Stimulated activated CD4-positive, alpha-beta T cell treated with anti-CD3 and anti-CD28 coated beads, Interleukin-12 subunit alpha, Interleukin-12 subunit beta, amount 100 ng/mL, for 4 hours (primary cell): ENCODE measurements at places on chromosomes 6 and 20.

- no peak for DNase-seq
Measured at GRCh38 chr20:10982692-10983091, 308.9 kb upstream of the JAG1 start.

DNA sequence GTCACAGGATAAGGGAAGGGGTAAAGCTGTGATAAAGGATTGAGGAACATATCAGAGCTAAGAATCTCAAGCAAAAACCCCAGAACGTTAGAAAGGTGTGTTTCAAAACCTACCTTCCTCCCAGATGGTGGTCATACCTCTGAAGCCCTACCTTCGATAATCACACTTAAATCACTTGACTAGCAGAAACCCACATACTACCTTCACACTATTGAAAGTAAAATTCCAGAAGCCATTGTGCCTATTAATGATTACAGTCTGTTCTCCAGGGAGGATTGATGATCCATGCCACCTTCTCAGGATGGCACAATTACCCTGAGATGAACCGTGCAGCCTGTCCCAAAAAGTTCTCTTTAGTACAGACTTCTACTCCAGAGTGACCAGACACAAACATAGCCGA lies 72.3 kb upstream of the SOX4 start:
- DNase-seq, result no peak

GRCh38 chr6:111805511-111806164 lies 67.6 kb downstream of the FYN start:
- peak; percentile 36 for DNase-seq

DNA sequence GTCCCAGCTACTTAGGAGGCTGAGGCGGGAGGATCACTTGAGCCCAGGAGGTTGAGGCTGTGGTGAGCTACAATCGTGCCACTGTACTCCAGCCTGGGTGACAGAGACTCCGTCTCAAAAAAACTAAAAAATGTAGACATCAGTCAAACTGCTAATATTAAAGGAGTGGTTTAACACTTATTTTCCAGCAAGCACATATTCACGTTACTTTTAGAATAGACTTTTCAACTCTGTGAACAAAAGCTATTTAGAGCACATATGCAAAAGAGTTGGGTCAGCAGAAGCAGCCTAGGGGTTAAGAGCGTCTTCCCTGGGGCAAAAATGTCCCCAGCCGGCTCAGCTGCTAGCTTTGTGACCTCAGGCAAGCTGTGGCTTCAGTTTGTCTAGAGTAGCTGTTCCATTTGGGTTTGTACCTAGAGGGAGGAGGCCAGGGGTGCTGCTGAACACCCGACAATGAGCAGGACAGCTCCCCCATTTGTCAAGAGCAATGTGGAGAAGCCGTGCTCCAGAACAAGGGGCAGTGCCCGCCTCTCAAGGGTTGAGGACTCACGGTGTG lies 62.5 kb upstream of the PTGIS start:
- no peak for DNase-seq

- no peak for DNase-seq
Measured at GRCh38 chr6:84414531-84414930, 187.1 kb upstream of the CEP162 start.

DNA sequence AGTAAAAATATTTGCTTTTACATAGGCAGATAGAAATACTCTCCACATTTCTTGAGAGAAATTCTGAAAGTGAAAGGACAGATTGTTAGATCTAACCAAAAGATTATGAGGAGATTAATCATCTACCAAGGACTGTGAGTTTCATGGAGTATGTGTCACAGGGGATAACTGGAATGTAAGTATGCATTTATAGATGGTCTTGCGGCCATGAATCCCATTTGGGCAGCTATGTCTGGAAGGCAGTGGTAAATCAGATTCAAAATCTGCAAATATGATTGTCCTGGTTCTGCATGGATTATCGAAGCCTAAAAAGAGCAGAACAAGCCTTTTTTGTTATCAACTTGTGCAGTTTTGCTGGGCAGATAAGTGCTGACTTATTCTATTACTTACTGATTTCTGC lies 293.8 kb downstream of the RFPL4B start:
- no peak for DNase-seq

DNA sequence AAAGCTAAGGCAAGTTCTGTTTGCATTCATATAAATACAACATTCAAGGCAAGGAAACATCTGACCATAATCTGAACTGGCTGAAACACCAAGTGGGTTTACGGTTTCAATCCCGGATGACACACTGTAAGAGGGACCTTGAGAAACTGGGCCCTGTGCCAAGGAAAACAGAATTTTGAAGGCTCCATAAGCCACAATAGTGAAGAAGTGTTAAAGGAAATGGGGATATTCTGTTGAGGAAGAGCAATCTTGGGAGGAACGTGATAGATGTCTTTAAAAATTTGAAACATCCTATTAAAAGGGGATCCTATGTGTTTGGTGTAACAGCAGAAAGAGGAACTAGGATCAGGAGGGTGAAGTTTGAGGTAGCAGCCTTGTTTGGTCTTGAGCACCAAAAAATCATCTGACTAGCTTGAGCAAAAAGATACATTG lies 82.4 kb upstream of the TAB2 start:
- no peak for DNase-seq

GRCh38 chr6:41036601-41037000 lies 2.4 kb downstream of the UNC5CL start:
- DNase-seq, result no peak

- no peak for DNase-seq
Measured at GRCh38 chr6:111176038-111176759, 88.9 kb downstream of the SLC16A10 start.

DNA sequence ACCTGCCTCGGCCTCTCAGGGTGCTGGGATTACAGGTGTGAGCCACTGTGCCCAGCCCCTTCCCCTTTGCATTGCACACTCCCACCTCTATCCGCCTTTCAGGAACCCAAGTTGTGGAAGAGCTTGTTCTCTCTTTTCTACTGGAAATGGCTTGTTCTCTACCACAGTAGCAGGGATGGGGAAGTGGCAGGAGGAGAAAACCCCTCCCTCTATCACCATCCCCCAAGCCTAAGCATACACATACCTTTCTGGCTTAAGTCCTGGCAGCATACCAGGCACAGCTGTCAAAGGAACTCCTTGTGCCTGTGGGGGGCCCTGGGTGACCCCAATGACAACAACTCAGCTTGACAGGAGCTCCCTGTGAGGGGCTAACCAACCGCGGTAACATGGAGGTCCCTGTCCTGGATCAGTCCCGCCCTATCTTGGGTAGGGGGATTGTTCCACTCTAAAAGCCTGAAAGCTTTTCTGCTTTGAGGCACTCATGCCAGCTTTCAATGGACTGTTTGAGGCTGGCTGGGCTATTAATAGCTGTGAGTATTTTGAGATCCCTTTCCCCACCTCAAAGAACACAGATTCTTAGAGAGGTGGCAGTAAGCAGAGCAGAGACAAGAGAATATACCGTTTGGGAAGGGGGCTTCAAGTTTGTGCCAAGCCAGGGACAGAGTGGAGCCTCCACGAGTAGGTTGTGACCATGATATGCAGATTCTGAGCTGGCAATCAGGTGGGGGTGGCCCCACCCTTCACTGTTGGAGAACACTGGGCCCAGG lies 2.3 kb downstream of the KLHDC3 start:
- no peak for DNase-seq

- no peak for DNase-seq
Measured at GRCh38 chr6:132687306-132687705, 26.5 kb downstream of the VNN1 start.

DNA sequence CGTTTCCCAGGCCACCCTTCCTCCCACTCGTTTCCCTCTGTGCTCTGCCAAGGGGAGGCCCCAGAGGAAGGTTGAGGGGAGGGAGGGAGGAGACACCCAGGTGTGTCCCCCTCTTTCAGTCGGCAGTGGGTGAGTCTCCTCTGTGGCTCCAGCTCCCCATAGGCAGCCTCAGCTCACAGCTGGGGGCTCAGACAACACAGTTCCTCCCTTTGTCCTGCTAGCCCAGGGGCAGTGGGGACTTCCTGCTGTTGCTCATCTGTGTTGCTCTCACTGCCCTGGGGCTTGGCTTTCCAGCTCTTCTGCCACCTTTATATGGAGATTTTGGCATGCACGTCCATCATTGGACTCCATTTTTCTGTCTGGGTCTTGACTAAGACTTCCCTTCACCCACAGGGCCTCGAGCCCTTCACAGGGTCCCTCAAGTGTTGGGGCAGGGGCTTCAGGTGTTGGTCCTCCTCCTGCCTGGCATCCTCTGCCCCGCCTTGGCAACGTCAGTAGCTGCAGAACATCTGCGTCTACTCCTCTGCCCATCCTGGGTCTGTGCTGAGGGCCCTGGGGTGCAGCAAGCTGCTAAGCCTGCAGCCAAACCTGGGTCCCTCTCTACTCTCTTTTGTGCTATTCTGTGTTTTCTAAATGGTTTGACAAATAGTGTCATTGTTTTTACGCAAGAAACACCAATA lies 190.6 kb upstream of the PMEPA1 start:
- no peak for DNase-seq

- no peak for DNase-seq
Measured at GRCh38 chr6:126632271-126632670, 292.4 kb downstream of the CENPW start.

DNA sequence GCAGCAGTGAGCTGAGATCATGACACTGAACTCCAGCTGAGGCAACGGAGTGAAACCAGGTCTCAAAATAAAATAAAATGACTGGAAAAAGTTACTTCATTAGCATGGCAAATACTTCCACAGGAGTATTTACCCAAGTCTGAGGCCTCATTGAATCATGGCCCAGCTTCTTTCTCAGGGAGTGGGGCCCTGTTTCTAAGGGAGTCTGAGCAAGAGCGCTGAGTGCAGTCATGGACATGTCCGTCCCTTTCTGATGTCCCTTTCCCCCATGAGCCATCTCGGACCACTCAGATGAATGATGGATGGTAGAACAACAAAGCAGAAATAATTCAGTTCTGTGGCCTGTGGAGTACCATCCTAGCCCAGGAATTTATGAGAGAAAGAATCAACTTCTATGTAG lies 7.8 kb upstream of the DTD1 start:
- no peak for DNase-seq

DNA sequence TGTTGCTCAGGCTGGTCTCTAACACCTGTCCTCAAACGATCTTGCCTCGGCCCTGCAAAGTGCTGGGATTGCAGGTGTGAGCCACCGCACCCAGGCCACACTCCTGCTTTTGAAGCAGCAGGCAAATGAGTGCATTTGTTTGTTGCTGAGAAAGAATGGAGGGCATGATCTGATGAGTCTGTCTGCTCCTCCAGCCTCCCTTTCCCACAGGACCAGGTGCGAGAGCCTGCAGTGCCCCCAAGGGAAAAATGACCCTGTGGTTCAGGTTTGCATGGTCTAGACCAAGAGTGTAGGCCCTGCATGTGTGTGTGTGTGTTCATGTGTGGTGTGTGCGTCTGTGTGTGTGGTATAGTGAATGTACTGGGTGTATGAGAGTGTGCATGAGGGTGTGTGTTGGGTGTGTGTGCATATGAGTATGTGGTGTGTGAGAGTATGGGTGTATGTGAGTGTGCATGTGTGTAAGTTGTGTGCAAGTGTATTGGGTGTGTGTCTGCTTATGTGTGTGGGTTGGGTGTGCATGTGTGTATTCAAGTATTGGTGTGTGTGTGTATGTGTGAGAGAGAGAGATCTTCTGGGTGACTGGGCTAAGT lies 22.8 kb upstream of the FOXC1 start:
- no peak for DNase-seq

- DNase-seq, result no peak
Measured at GRCh38 chr6:106728296-106728870, 99.0 kb downstream of the QRSL1 start.

DNA sequence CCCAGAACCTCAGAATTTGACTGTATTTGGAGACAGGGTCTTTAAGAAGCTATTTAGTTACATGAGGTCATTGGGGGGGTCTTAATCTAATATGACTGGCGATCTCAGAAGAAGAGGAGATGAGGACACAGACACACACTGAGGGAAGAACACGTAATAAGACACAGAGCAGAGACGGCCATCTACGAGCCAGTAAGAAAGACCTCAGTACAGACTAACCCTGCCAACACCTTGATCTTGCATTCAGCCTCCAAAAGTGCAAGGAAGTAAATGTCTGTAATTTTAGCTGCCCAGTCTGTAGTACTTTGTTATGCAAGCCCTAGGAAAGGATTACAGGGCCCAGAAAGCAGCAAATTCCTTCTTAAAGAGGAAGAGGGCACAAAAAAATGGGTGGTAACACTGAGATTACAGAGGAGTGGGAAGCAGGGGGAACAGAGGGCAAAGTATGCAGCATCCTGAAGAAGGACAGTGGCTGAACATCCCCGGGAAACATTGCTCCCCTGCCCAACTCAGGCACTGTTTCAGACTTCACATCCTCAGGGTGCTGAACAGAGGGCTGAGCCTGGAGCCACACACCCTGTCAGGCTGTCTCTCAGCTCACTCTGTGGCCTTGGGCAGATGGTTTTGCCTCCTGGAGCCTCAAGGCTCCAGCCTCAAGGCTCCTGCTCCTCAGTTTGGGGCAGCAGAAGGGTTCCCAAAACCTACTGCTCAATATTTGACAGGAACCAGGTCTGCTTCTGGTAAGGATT lies 27.9 kb upstream of the SIRPG start:
- no peak for DNase-seq
